Neural progenitor cell (in vitro differentiated cells): ENCODE measurements at places on chromosomes 7 and 10.

DNA sequence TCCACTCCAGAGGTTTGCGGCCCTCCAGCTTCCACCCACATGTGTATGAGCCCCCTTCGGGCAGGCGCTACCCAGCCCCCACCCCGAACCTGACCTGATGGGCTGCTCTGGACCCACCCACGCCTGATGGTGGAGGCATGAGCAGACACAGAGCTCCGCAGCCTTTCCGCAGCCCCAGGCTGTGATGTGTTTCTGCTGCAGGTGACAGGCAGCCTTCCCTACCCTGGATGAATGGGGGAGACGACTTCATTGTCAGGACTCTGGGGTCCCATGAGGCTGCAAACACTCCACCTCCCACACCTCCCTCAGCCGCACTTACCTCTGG lies 61.2 kb downstream of the OAT start:
- DNase-seq, result no peak

- no peak for DNase-seq
These were observed 144.5 kb upstream of the PTN start for GRCh38 chr7:137488038-137488437.

- DNase-seq, result peak; percentile 89
These were observed 99.4 kb downstream of the CCDC3 start for GRCh38 chr10:12902135-12902572.

DNA sequence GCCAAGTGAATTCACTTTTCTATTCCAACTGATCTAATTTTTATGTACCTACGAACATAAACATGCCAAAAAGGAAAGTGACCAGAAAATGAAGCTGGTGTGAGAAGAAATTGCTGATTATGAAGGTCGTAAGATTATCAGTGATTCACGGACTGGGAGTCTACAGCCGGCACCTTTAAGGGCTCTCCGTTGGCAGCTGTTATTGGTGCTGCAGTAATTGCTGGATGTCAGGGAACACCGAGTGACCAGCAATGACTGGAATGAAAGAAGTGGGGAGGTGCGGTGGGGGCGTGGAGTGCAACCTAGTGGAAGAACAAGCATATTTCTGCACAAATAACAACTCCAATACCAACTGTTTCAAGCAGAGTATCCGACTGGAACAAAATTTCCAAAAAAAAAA lies 109.8 kb upstream of the TARP start:
- no peak for DNase-seq

DNA sequence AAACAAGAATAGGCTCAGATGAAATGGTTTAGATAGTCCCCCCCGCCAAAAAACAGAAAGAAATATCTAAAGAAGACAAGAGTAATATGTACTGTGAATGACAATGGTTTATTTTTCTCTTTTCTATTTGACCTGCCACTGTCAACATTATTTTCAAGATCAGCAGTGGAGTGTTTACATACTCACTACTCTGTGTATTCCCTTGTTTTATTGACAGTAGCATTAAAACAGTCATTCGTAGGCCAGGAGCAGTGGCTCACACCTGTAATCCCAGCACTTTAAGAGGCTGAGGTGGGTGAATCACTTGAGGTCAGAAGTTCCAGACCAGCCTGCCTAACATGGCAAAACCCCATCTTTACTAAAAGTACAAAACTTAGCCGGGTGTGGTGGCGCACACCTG lies 245.3 kb upstream of the SLC26A5 start:
- DNase-seq, result no peak

- peak; percentile 92 for DNase-seq
These were observed 3.1 kb upstream of the CUX1 start for GRCh38 chr7:101814081-101814990.

GRCh38 chr7:106121189-106121810 lies 9.2 kb upstream of the SYPL1 start:
- DNase-seq, result no peak

- no peak for DNase-seq
These were observed 77.6 kb upstream of the UNC5B start for GRCh38 chr10:71134732-71135211.
